Left renal pelvis (tissue), 4 donors: ENCODE measurements at places on chromosomes 5 and 9. TPM values are rescaled to one million over a fixed set of nuclear protein-coding genes. Genes with fewer than 3 reads are reported as not detected.

- no peak for DNase-seq
Observed at GRCh38 chr9:116115761-116116353, 37.7 kb upstream of the PAPPA start.

The RLN1 gene
- 0.96 TPM for polyA plus RNA-seq

- DNase-seq: no peak
Observed at GRCh38 chr9:19934301-19934871, 145.5 kb upstream of the SLC24A2 start.

The CCNO gene
- 14.1 TPM for polyA plus RNA-seq
